ENCODE measurements at places on chromosomes 1 and 21. TPM values are rescaled to one million over a fixed set of nuclear protein-coding genes. Genes with fewer than 3 reads are reported as not detected.

- DNase-seq: no peak
Measured at GRCh38 chr1:246160905-246161304, 346.2 kb downstream of the SMYD3 start.

DNA sequence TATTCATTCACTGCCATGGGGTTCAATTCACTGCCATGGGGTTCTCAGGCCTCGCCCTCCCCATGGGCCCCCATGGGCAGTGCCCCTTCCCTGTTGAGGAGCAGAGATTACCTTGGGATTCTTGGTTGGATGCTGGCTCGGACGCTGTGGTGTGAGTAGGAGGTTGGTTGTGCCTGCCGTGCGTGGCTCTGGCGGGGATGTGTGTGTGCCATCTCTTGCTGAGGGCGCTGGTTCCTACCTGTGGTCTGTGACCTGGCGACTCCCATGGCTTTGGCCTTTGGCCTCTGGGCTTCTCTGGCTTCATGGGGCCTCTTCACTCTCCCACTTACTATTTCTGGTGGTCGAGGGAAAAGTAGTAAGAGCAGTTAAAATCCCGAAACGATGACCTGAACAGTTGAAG lies 42.1 kb downstream of the PCNT start:
- DNase-seq: no peak

DNA sequence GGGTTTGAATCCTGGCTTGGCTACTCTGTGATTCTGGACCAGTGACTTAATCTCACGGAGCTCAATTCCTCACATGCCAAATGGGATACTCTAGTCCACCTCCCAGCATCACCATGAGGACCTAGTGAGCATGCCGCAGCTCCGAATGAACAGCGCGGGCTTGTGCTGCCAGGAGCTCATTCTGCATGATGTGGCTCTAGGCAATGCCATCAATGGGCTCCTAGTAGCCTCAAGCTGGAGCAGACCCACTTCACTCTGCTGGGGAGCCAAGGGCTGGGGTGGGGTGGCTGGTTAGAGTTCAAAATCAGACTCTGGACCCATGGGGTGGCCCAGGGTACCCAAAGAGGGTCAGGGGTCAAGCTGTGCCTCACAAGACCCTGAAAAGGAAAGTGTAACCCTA lies 41.5 kb downstream of the CDK18 start:
- DNase-seq: no peak

DNA sequence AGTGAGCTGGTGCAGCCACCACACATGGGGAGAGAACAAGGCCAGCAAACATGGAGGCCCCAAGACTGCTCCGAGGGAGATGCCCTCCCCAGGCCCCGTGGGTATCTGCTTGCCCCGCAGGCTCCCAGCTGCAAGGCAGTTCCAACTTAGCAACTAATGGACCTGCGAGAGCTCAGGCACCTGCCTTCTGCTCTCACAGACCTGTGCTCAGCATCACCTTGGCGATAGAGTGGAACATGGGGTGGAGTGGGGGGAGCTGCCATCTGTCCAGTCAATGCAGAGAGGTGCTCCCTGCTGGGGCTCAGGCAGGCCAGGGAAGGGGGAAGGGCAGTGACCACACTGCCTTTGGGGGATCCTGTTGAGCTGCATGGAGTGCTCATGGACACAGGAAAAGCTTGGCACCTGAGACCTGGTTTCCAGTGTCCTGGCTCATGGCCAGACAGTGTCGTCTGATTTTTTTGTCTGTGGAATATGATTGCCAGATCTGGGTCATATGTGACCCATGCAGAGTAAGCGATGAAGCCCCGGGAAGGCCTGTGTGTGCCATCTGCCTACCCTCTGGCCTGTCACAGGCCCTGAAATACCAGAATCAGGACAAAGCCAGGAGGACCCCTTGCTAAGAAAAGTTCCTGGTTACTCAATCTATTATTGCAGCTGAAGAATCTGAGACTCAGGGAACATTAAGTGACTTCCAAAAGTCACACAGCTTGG lies 39.9 kb upstream of the TENT5C start:
- DNase-seq: no peak

The CA6 gene
- not detected for total RNA-seq

The SDC3 gene
- 39.7 TPM for total RNA-seq
